HAP-1 (cell line): ENCODE measurements at places on chromosomes 16 and 17.
A peak's percentile ranks its signal among the peaks of the same experiment; 100 is the strongest.

DNA sequence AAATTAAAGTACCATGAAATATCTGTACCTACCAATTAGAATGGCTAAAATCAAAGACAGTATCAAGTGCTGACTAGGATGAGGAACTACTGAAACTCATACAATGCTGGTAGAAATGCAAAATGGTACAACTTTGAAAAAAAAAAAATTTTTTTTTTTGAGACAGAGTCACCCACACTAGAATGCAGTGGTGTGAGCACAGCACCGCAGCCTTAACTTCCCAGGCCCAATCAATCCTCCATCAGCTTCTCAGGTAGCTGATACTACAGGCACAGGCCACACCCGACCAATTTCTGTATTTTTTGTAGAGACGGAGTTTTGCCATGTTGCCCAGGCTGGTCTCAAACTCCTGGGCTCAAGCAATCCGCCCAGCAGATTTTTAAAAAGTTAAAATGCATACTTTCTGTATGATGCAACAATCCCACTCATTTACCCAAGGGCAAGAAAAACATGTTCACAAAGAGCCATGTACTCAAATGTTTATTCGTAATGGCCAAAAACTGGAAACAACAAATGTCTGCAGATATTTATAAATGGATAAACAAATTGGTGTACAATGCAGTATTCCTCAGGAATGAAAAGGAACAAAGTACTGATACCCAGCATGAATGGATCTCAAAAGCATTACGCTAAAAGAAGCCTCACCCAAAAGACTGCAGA lies 8.7 kb downstream of the SMURF2 start:
- no peak for DNase-seq

GRCh38 chr16:2689968-2690801 lies 7.9 kb downstream of the KCTD5 start:
- no peak for DNase-seq

DNA sequence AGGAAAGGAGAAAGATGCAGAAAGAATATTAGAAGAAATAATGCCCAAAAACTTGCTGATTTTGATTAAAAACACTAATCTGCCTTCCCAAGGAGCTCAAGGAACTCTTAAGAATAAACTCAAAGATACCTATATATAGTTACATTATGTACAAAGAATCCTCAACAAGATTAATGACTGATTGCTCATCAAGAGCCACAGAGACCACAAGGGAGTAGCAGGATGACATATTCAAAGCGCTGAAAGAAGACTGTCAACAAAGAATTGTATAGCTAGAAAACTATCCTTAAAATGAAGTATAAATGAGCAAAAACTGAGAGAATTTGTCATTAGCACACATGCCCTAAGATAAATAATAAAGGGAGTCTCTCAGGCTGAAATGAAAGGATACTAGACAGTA lies 6.2 kb downstream of the LPCAT2 start:
- DNase-seq = no peak

GRCh38 chr16:78122774-78123315 lies 23.4 kb downstream of the WWOX start:
- DNase-seq = peak; percentile 48

DNA sequence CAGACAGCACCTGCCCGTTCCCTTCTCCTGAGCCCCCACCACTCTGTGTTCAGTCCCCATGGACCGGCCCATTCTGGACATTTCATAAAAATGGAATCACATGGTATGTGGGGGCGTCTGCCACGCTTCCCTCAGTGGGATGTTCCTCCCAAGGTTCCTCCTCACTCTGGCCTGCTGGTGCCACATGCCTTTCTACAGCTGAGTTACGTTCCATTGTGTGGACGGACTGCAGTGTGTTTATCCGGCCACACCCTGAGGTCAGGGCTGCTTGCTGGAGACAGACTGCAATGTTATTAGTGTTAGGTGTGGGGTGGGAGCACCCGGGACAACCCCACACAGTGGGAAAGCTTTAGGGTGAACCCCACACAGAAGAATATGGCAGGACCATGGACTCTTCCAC lies 5.9 kb upstream of the AATK start:
- DNase-seq = no peak

GRCh38 chr17:77781536-77781935 lies 177.0 kb upstream of the TNRC6C start:
- DNase-seq = no peak

GRCh38 chr16:51150165-51150887 lies 744 bp downstream of the SALL1 start:
- peak; percentile 18 for DNase-seq

- no peak for DNase-seq
Observed at GRCh38 chr16:88337021-88337420, 45.7 kb upstream of the ZNF469 start.

- DNase-seq = no peak
Observed at GRCh38 chr16:7314163-7314562, 18.5 kb upstream of the RBFOX1 start.

GRCh38 chr16:82784573-82784968 lies 157.8 kb downstream of the CDH13 start:
- DNase-seq = no peak

- DNase-seq = no peak
Observed at GRCh38 chr16:66359811-66360608, 6.5 kb upstream of the CDH5 start.

DNA sequence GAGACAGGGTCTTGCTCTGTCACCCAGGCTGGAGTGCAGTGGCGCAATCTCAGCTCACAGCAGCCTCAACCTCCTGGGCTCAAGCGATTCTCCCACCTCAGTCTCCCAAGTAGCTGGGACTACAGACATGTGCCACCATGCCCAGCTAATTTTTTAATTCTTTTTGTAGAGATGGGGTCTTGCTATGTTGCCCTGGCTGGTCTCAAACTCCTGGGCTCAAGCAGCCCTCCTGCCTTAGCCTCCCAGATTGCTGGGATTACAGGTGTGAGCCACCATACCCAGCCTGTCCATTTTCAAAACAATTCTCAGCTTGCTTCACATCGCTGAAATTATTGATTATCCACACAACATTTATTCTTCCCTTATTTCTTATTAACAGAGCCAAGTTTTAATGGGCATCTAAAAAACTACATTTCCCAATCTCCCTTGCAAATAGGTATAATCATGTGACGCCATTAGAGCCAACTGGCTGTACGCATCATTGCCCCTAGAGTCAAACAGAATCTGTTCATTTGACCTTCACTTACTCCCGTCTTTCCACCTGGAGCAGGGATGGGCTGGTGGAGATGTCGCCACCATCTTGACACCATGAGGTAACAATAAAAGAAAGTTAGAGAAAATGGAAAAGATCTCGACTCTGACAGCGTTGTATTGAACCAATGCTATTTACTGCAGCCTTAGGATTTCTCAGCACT lies 148.0 kb upstream of the FOXF1 start:
- no peak for DNase-seq

GRCh38 chr16:8673611-8674412 lies 605 bp upstream of the ABAT start:
- no peak for DNase-seq

- no peak for DNase-seq
Observed at GRCh38 chr17:64177311-64178010, 47.5 kb upstream of the ERN1 start.

DNA sequence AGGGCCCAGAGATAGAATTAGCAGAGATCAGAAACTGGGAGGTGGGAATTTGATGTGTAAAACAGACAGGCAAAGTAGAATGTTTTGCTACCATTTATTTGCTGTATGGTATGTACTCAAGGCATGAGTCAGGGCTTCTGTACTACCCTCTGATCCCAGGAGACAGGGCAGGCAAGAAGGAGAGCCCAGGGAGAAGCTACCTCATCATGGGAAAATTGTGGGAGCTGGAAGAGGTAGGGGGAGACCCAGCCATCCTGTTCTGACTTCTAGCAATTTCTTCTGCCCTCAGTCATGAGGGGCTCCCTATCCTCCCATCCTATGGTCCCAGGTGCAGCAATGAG lies 1.7 kb upstream of the PIGS start:
- no peak for DNase-seq

DNA sequence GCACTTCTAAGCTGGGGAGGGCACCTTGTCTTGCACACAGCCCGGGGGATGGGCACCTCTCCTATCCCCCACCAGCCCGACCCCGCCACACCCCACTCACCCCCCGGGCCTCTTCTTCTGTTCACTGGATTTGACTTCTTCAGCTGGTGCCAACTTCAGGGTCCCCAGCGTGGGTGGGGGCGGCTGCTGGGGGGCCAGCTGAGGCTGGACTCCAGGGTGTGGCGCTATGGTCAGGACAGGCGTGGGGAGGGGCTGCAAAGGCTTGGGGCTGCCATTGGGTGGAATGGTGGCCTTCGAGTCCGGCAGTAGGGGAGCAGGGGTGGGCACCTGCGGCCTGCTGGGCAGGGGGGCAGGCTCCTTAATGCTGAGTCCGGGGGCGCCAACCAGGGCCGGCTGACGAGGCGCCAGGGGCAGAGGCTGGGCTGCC lies 6.1 kb downstream of the MNT start:
- DNase-seq = no peak

- DNase-seq = peak; percentile 39
Observed at GRCh38 chr17:34579017-34579946, at the start of gene TMEM132E. TMEM132E (plus strand) TSS chr17:34579582; CDS start chr17:34581077, 1,495 bp downstream.

- DNase-seq = no peak
Observed at GRCh38 chr16:84463221-84463620, 41.2 kb downstream of the MEAK7 start.

- no peak for DNase-seq
Observed at GRCh38 chr16:87921236-87921773, 15.0 kb downstream of the CA5A start.

- no peak for DNase-seq
Observed at GRCh38 chr16:48810436-48810802, 200.4 kb upstream of the N4BP1 start.

- no peak for DNase-seq
Observed at GRCh38 chr16:57373117-57373947, 1.0 kb downstream of the CX3CL1 start.

DNA sequence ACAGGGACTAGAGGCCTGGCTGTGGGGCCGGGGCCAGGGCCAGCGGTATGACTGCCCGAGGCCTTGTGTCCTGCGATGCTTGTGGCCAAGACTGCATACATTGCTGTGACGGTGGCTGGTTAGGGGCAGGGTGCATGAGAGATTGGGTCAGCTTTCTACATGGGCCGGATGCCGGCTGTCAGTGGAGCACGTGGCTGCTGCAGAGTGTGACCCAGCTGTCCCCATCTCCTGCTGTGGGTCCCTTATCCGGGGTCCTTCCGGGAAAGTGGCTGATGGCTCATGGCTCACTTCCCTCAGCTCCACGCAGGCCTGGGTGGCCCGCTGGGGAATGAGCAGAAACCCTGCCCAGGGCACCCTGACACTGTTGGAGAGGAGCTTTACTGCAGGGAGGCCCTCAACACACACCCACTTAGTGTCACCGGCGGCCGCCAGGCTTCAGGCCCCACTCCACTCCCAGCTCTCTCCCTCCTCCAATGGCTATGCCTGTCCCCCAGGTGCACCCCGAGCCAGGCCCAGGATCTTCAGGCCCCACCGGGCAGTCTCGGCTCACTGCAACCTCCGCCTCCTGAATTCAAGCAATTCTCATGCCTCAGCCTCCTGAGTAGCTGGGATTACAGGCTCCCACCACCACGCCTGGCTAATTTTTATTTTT lies 808 bp upstream of the RGS11 start:
- no peak for DNase-seq

DNA sequence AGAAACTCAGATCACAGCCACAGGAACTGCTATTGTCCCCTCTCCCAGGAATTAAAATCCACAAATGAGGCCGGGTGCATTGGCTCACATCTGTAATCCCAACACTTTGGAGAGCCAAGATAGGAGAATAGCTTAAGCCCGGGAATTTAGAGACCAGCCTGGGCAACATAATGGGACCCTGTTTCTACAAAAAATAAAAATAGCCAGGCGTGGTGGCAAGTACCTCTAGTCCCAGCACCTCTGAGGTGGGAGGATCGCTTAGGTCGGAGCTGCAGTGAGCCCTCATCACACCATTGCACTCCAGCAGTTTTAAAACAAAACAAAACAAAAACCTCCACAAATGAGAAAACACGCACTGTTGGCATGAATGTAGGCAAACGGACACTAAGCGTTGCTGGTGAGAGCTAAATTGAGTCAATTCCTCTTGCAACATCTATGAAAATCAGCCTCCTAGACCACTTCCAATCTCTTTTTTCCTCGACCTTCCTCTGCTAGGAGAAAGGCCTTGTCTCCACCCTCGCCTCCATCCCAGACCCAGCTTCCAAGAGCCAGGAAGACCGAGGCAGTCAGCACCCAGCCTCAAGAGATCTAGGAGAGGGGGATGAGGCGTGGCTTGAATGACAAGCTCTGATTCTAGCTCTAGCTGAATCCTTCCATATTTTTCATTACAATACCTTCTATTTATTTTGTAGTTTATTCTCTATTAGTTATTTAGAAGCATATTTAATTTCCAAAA lies 14.8 kb downstream of the TLE7 start:
- no peak for DNase-seq

GRCh38 chr16:3086596-3087242 lies 12.4 kb downstream of the ZSCAN10 start:
- DNase-seq = no peak

DNA sequence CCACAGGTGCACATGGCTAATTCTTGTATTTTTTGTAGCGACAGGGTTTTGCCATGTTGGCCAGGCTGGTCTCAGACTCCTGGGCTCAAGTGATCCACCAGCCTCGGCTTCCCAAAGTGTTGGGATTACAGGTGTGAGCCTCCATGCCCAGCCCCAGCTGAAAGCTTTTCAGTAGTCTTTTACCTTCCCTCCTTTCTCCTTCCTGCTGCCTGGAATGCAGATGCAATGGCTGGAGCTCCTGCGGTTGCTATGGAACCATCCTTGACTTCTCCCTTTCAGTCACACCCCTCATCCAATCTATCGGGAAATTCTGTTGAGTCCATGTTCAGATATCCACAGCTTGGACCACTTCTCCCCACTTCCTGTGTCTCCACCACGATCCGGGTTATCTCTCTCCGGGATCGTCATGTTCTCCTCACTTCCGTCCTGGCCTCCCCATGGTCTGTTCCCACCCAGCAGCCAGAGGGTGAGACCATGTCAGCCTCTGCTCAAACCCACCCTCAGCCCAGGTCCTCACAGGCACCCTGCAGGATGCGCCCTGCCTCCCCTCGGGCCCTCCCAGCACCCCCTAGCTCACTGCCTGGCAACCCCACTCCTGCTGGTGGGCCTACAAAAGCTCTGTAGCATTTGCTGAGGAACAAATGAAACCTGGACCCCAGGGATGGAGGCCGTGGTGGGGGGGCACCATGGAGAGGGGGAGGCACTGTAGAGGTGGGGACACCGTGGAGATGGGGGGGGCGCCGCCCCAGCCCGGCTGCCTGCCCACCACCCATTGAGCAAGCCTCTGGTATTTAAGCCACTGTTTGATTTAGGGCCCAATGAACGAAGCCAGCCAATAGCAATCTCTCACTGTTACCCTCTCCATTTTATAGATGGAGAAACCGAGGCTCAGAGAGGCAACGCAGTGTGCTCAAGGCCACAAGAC lies 12.8 kb upstream of the SLC38A10 start:
- DNase-seq = no peak

GRCh38 chr17:40121181-40122135 lies at the start of gene MSL1:
MSL1 (plus strand) TSS chr17:40121971; CDS start chr17:40122613, 642 bp downstream.
- DNase-seq = peak; percentile 51

DNA sequence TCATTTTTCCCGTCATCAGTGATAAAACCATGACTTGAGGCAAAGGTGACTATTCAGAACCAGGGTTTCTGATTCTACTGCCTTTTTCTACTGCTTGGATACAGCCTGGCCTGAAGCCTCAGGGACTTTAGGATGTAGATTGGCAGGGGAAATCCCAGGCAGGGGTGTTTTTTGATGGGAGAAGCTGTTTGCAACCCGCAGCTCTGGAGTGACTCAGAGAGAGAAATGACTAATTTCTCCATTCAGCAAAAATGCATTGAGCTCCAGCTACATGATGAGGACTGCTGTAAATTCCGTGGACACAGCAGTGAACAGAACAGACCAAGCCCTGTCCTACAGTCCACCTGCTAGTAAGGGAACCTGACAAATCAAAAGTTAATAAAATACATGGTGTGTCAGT lies 560.6 kb downstream of the CDH13 start:
- DNase-seq = no peak
